Esophagus squamous epithelium (tissue), 5 donors: ENCODE measurements at places on chromosomes 1 and 21.

DNA sequence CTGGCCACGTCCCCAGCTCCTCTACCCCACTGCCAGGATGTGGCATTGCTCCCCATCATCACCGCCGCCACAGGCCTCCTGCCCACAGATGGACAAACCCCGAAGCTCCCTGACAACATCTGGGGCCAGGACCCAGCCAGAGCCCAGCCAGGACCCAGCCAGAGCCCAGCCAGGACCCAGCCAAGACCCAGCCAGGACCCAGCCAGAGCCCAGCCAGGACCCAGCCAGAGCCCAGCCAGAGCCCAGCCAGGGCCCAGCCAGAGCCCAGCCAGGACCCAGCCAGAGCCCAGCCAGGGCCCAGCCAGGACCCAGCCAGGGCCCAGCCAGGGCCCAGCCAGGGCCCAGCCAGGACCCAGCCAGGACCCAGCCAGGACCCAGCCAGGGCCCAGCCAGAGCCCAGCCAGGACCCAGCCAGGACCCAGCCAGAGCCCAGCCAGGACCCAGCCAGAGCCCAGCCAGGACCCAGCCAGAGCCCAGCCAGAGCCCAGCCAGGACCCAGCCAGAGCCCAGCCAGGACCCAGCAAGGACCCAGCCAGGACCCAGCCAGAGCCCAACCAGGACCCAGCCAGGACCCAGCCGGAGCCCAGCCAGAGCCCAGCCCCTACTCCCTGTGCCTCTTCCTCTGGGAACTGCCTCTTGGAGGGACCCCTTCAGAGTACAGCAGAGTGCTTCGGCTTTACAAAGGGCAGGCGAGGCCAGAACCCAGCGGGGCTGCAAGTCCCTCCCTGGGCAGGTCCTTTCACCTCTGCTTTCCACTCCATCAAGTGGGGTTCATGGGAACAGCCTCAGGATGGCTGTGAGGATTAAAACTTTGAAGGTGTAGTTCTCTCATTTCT, 43.7 kb downstream of the DISP3 start:
- no peak for DNase-seq

DNA sequence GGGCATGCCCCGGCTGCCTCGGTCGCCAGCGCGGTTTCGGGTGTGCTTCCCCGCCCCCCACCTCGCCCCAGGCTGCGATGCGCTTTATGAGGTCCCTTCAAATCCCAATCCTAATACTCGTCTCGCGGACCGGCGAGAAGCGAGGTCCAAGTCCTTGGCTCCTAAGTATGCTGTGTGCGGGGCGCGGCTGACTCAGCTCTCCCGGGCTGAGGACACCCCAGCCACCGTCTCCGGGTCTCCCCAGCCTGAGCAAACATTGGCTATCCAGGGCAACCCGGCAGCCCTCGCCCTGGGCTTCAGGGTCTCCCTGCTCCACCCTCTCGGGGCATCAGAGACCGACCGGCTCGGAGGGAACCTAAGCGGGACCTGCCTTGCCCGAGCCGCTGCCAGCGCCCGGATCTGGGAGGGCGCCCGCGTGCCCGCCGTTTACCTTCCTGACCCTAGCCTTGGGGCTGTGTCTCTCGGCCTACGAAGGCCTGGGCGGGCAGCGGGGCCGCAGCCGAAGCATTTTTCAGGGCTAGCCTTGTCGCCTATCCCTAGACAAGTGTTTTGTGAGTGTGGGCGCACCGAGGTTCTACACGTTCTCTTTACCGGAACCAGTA, 1.2 kb downstream of the ITPKB start:
- DNase-seq = no peak

GRCh38 chr1:228735871-228736586, 750 bp downstream of the RHOU start:
- no peak for DNase-seq

GRCh38 chr21:17050156-17050555, 462.7 kb upstream of the CXADR start:
- DNase-seq = no peak
